Liver (tissue), 10 donors: ENCODE measurements at places on chromosomes 13 and 19.

DNA sequence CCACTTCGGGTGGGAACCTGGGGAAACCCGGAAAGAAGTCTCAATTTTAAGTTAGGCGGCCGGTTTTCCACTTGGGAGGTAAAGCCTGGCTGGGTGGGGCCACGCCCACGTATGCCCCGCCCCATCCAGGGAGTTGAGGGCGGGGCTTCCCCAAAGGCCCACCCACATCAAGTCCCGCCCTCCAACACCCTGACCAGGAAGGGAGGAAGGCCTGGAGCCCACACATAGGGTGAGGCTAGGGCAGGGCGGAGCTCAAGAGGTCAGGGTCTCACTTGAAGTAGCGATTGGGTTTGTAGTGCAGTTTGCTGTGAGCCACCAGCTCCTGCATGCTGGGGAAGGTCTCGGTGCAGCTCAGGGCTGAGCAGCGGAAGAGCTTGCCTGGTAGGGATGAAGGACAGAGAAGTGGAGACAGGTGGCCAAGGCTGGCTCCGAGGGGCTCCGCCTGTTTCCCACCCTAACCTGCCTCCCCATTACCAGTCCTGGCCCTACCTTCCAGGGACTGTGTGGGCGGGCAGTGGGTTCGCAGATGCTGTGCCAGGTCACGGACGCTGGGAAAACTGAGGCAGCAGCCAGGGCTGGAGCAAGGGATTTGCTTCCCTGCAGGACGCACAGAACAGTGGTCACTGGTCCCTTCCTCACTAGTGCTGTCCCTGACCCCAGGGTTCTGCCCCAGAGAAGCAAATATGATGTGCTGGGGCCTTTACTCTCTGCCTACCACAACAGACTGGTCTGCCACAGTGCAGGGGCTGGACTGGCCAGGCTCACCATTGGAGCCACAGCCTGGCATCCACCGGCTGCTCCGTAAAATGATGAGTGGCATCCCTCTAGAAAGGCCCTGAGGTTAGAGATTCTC is 1.6 kb downstream of the ZNF414 start:
- no peak for DNase-seq

DNA sequence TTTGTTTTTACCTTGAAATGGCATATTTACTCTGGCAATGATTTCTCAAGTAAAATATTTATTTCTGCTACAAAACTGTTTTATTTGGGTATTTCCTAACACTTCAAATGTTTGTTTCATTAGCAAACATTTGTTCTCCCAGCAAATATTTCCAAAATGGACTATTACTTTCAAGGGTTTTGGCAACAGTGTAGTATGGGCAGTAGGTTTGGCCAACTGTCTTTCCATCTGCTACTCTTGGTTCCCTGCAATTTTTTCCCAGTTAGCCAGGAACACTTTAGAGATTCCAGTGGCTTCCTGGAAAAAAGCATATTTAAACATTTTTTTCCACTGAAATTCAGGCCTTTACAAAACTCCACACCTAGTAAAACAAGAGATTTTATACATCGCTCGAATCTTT is 466.6 kb downstream of the SLITRK6 start:
- no peak for DNase-seq

- DNase-seq = no peak
Observed at GRCh38 chr19:18502638-18503294, 19.1 kb downstream of the ELL start.

DNA sequence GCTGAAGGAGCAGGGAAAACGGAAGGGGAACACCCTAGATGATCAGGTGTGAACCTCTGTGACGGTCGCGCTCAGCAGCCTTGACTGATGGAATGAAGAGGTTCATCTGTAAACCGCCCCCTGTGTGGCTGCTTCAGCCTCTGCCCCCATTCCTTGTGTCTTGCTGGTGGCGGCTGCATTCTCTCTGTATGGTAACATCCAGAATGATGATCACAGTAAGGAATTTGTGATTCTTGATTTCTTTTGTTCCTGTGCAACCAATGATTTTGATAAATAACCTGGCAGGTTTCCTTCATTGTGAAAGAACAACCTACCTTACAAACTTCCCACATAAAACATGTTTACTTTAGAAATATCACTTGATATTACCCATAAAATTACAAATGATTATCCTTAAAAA is 118.7 kb upstream of the MCF2L start:
- DNase-seq = no peak

GRCh38 chr13:90565985-90566713 is 781.3 kb upstream of the MIR17HG start:
- no peak for DNase-seq

- DNase-seq = no peak
Observed at GRCh38 chr19:14366529-14366928, 14.7 kb upstream of the ADGRE5 start.

- no peak for DNase-seq
Observed at GRCh38 chr13:105925496-105925895, 610.0 kb downstream of the EFNB2 start.

- DNase-seq = no peak
Observed at GRCh38 chr19:17869114-17869608, 2.6 kb upstream of the SLC5A5 start.

DNA sequence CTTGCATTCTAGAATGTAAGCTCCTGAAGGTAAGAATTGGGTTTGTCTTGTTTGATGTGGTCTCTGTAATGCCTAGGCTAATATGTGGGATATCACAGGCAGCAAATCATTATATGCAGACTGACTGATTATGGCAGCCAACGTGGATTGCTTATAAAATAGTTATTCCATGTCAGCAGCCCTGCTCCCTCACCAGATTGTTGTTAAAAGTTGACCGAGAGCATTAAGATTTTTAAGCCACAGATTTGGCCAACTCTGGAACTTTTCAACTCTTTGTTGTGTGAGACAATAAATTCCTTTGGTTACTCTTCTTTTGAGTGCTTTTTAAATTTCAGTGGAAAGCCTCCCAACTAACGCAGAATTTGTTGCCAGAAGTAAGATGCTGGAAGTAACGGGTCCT is 92.6 kb upstream of the FAM216B start:
- DNase-seq = no peak

GRCh38 chr13:50419896-50420295 is 404.7 kb downstream of the KCNRG start:
- no peak for DNase-seq

GRCh38 chr13:21672796-21673538 is 2.1 kb downstream of the FGF9 start:
- peak; percentile 27 for DNase-seq

DNA sequence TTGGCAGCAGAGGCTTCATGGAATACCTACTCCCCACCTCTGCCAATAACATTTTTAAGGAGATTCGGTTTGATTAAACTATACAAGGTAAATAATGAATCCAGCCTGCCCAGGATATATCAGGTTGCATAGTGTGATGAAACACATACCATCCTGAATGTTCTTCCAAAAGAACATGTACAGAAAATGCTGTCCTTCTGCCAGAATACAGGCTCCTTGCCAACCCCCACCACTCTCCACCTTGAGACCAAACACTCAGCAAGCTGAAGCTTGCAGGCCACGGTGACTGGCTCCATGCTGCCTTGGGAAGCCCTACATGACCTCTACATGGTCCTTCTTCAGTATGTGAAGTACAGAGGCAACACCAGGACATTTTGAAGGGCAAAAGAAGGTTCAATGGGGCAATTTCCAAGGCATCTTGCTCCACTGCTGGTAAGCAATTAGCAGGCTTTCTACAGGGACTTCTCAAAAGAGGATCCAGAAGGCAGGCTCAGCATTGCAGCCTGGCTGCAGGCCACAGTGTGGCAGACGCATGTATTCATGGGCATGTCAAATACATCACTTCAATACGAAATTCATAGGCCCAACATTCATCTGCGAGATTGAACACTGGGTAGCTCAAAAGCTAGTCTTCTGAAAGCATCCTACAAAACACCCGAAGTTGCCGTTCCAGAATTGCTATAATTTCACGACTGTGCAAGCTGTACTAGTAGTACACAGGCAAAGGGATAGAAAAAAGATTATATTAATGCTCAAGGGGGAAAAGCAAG is 62.4 kb upstream of the SERP2 start:
- DNase-seq = no peak

DNA sequence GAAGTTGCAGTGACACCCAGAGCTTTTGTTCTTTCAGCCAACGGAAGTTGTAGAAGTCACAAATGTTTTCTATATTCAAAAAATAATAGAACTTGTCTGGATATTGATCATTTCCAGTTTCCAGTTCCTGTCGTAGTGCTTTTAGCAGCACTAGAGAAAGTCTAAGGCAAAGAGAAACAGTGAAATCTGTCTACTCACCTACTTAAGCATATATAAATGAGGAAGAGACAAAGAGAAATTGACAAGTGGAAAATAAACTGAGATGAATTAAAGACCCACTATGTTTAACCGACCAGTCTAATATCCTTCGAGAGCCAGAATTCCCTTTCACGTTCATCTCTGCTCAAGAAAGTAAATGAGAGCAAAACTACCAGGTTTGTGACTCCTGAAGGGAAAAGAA is 36.7 kb downstream of the DACH1 start:
- no peak for DNase-seq

DNA sequence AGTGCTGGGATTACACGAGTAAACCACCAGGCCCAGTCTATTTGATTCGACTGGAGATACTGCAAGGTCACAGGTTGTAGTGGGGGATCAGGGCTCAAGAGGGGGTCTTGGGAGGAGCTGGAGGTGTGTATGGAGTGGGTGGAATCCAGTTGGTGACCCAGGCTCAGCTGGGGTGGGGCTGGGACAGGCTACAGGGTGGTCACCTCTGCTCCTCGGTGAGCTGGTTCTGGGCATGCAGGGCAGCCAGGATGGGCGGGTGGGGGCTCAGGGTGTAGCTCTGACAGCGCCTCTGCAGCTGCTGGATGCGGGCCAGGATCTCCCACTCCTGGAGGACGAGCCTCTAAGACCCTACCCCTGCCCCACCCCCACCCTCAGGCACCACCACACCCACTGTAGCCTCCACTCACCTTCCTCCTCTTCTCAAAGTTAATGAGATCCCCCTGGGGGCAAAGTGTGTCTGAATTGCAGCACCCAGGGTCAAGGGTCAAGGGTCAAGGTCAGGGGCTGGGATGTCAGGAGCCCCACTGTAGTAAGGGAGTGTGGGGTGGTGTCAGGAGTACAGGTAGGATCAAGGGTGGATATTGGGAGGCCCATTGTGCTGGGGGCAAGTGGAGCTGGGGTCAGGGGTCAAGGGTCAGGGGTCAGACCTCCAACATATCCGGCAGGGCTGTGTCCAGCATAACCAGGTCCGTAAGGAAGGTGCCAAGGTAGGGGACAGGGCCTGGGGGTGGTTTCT is 17.1 kb downstream of the RGL3 start:
- no peak for DNase-seq

DNA sequence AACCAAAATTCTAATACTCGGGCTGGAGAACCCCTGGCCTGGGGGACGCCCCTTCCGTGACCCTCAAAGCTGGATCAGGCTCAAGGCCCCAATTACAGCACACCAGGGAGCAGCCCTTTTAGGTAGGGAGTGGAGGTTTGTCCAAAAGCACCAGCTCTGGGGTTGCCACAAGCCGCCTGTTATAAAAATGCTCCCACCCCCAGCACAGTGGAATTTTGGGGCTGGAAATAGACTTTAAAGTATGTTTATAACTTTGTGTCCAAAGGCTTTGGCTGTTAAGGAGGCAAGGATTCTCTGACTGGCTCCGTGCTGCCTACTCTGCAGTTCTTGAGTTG is 564 bp upstream of the GMIP start:
- DNase-seq = no peak

DNA sequence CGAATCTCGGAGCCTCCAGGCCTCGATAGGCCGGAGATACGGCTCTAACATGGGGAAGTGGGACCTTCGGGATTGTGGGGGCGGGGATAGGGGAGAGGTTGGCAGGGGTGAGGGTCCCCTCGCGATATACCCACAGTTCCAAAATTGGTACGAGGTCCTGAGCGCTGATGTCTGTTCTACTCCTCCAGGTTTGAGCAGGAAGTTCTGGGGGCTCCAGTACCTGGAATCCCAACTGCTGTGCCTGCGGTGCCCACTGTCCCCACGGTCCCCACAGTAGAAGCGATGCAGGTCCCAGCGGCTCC is 447 bp downstream of the RBM42 start:
- DNase-seq = no peak

DNA sequence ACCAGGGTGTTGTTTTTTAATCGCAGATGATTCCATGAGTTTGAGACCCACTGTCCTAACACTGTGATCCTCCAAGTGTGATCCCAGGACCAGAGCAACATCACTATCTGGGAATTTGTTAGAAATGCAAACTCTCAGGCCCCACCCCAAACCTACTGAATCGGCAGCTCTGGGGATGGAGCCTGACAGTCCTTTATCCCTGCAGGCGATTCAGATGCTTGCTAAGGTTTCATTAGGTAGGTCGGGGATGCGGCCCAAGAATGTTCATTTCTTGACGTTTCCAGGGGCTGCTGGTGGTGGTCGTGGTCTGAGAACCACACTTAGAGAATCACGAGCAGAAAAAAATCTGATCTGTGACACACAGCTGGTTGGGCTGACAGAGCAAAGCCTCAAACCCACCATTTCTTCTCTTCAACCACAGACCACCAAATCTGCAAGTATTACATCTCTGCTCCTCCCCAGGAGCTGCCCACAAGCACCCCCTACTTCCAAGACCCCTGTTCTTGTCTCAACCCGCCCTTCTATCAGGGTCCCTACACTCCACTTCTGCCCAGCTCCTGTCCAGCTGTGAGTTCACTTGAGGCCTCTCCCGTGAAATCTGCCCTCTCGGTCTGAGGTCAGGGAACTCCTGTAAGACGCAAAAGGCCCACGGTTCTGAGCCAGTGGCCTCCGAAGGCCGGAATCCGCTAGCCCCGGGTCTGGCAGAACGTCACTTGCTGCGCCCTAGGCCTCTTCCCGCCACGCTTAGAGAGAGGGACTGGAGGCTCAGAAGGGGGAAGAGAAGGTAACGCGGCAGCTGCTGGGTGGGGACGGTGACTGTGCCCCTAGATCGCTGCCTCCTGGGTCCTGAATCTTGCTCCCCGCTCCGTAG is 1.1 kb upstream of the FARP1 start:
- DNase-seq = peak; percentile 39

- DNase-seq = no peak
Observed at GRCh38 chr19:33400856-33401682, 27.6 kb downstream of the CEBPG start.

DNA sequence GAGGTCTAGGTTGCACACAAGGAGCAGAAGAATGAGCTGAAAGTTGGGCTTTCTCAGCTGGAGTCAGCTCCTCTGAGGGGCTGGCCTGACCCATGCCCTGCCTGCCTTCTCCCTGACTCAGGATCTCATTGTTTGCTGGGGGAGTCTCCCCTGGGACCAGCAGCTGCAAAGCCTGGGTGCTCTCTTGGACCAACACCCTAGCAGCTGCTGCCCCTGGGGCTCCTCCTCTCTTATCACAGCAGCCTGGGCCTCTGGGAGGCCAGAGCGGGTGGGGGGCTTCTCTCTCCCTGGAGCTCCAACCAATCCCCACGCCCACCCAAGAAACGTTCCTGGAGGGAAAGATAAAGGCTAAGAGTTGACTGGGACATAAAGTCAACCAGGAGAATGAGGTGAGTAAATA is 1.6 kb upstream of the FCGBP start:
- DNase-seq = no peak
